ENCODE measurements at places on chromosomes 12 and 14.

- DNase-seq = no peak
These were observed 362.6 kb downstream of the BCL11B start for GRCh38 chr14:98909251-98909944.

DNA sequence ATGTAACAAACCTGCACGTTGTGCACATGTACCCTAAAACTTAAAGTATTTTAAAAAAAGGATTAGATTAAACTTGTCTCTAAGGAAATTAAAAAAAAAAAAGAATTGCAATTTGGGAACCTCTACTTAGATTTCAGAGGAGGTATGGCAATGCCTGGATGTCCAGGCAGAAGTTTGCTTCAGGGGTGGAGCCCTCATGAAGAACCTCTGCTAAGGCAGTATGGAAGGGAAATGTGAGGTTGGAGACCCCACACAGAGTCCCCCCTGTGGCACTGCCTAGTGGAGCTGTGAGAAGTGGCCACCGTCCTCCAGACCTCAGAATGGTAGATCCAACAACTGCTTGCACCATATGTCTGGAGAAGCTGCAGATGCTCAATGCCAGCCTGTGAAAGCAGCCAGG is 279.6 kb upstream of the CCDC196 start:
- no peak for DNase-seq

GRCh38 chr12:107351713-107352112 is 258.4 kb upstream of the CRY1 start:
- no peak for DNase-seq

DNA sequence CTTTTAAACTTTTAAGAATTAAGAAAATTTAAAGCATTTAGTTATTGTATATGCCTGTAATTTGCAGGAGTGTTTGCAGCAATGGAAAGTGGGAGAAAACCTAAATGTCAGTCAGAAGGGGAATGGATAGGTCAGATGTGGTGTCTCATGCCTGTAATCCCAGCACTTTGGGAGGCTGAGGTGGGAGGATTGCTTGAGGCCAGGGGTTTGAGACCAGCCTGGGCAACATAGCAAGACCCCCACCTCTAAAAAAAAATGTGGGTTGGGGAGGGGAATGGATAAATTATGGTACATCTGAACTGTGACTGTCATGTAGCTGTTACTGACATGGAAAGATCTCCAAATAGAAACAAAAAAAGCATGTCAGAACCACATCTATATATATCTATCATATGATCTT is 2.1 kb downstream of the MRPL42 start:
- no peak for DNase-seq

DNA sequence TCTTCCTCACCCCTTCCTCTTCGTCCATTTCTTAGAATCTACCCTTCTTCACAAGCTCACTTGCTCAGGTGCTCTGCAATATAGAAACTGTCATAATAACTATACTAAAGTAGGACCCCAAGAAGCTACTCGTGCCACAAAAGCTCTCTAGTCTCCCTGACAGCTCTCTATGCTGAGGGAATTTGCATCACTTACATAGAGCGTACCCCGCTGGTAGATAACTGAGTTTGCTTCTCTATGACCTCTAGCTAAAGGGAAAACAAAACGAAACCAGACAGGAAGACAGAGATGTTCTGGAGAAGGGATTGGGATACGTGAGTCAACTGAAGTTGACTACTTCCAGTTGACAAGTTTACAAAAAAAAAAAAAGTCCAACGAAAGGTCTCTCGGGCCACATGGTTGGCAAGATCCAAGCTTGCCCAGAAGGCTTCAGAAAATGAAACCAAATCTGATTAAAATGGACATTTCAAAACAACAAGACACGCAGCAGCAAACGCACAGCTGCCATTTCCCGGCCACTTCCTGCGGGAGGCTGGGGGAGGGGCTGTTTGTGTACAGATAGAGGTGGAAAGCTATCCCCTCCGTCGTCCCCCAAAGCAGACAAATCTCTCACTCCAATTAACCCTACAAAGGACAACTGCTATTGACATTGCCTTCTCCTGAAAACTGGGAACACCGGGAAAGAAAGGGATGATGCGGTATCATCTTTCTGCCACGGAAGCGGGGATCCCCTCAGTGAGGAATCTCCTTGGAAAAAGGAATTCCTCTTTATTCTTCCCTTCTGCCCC is 1.3 kb downstream of the BAZ2A start:
- peak; percentile 43 for DNase-seq

DNA sequence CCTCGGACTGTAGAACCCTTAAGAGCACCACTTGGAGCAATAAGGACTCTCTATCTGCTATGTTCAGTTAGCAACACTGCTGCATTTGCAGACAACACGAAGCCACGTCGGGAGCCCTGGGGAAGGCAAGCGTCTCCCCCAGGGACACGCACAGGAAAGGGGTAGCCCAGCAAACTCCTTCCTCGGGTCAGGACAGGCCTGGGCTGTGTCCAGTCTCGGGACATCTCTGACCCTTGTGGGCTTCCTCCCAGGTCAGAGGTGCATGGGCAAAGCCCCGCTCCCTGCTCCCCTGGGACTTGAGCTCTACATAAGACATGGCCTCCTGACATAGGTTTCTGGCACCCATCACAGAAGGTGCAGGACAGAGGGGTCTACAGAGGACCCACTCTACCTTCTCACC is 119.5 kb downstream of the PIWIL1 start:
- no peak for DNase-seq

GRCh38 chr14:56351861-56352260 is 227.7 kb upstream of the TMEM260 start:
- DNase-seq = no peak

- no peak for DNase-seq
These were observed 15.5 kb downstream of the MMAB start for GRCh38 chr12:109557805-109558204.

GRCh38 chr12:127911291-127911690 is 355.7 kb upstream of the TMEM132C start:
- DNase-seq = no peak

DNA sequence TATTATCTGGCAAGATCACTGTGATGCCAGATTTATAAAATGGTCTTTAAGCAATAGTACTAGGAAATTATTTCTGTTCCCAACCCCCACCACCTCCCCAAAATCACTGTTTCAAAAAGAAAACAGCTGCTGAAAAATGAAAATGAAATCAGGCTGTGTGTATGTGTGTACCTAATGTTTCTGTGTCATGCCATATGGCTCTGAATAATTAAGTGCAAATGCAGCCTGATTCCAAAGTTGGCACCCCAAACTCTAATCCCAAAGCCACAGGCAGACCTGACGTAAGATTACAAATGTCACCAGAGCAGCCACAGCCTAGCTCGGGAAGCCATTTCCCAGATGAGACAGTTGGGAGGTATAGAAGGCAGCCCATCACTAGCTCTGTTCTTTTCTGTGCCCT is 175.5 kb downstream of the MED13L start:
- no peak for DNase-seq

- no peak for DNase-seq
These were observed 3.3 kb downstream of the SLC39A9 start for GRCh38 chr14:69401841-69402240.

DNA sequence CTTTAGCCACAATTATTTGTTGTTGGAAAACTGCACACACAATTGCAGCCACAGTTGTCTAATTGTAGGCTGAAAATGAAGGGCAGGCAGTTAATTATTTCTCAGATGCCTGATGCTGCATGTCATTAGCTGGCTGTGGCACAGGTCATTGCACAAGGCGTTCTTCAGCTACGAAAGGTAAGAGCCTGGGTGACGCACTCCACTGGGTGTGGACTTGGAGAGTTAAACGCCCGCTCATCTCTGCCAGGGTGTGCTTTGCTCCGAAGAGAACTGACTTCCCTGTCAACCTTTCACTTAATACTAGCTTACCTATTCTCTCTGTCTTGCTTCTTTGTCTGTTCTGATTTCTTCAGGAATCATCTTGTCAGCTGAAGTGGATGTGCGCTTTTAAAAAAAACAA is 91.4 kb upstream of the CPM start:
- no peak for DNase-seq

DNA sequence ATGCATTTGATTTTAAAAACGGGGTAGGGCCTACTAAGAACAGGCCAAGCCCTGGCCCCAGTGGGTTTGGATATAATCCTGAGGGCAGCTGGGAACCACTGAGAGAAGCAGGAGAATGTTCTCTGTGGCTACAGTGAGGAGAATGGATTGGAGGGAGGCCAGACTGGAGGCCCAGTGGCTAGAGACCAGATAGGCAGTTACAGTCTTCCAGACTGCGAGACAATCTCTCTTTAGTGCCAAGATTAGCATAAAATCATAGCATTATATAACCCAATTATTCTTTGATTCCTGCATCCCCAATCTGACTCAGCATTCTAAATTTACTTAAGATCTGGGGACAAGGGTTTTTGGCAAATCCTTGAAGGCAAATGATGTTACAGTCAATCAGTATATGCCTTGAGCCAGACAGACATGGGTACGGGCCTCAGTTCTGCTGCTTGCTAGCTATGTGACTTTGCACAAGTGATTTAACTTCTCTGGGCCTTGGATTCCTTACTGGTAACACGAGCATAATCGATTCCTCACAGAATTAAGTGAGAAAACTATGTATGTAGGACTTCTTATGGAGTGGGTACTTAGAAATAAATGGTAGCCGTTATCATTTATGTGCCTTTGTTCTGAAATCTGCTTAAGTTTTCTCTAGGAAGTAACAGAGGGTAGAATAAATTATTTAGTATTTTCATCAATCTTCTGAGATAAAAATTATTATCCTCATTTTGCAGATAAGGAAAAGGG is 18.3 kb downstream of the NINJ2 start:
- DNase-seq = no peak

DNA sequence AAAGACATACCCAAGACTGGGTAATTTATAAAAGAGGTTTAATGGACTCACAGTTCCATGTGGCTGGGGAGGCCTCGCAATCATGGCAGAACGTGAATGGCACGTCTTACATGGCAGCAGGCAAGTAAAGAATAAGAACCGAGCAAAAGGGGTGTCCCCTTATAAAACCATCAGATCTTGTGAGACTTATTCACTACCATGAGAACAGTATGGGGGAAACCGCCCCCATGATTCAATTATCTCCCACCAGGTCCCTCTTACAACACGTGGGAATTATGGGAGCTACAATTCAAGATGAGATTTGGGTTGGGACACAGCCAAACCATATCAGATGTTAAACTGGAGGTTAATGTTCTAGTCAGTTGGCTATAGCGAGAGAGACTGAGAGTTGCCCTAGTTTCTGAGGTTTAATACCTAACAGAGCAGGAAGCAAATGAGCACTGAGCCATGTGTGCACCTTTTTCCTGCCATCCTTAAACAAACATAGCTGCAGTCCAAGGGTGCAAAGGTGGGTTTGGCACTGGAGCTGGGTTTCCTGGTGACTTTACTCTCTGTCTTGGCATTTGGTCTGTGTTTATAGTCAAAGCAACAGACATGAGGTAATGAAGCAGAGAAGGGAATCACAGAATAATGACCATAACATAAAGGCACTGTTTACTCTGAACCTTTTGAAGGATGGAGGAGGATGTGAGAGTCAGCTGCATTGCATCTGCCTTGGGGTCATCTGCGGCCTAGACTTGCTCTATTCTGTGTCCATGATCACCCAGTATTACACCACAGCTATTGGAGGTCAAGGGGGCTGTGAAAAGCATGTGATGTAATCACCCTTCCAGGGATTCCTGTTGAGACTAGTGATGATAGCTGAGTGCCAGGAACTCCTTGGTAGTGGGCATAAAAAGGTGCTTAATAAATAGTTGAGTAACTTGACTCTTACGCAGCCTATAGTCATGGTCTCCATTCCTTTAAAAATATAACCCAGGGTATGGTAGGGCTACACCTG is 83.6 kb upstream of the USP44 start:
- DNase-seq = no peak

- DNase-seq = no peak
These were observed 2.1 kb upstream of the SLC16A7 start for GRCh38 chr12:59593761-59594160.

GRCh38 chr14:51351997-51352396 is 112.0 kb downstream of the TMX1 start:
- no peak for DNase-seq

- DNase-seq = no peak
These were observed 102.1 kb downstream of the BCL11B start for GRCh38 chr14:99169776-99170356.

DNA sequence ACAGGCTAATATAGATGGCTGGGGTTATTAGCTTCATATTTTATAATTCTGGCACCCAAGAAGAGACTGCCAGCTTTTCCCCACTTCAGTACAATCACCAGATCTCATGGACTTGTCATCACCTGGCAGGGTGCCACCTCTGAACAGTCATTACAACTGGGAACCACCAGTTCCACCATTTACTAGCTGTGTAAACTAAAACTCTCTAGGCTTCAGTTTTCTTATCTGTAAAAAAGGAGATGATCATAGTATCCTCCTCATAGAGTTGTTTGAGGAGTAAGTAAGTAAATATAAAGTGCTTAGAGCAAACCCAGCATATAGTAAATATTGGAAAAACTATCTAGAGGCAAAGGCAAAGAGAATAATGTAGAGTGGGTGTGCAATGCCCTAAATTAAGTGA is 19.3 kb downstream of the CPNE8 start:
- DNase-seq = no peak

DNA sequence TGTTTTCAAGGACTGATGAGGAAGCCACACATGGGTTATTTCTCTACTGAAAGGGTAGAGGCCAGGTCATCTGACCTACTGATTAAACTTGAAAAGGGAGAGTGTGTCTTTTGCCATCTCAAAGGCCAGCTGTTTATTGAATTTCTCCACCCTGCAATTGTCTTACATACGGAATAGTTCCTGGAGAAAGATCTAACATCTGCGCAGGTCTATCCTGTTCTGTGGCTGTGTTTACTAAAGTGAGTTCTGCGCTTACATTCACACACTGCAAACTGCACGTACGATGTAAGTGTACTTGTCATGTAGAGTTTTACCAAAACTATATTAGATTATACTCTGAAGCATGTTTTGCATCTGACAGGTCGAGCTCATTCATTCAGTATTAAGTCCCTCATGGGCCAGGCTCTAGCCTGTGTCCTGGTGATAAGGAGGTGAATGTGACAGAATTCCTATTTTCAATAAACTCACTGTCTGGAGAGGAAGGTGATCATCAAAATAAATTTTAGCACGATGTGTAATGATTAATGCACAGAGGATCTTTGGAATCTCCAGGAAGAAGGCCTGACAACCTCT is 96.6 kb downstream of the PRKCH start:
- DNase-seq = no peak

DNA sequence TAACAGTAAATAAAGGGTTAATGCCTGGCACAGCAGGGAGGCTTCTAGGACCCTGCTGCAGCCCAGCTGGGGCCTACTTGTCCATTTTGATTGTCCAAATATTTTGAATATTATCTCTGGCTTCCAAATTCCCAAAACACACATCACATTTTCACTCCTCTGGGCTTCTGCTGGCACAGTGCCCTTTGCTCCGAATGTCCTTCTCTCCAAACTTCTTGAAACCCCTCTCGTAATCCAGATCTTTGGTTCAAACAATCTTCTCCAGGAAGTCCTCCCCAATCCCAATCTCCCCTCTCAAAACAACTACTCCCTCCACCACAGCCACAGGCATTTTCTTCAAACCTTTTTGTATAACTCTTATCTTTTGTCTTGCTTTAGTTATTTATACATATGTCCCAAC is 225.6 kb downstream of the PPM1H start:
- no peak for DNase-seq

Measured in Kasumi-1 (cell line).